ENCODE measurements at places on chromosomes 5 and 9.
A peak's percentile ranks its signal among the peaks of the same experiment; 100 is the strongest.

GRCh38 chr5:104297076-104297475 lies 734.5 kb upstream of the NUDT12 start:
- no peaks in the 10 kb centered on the region for H3K27me3 ChIP-seq
- no peaks in the 10 kb centered on the region for H3K36me3 ChIP-seq
- no peak for DNase-seq
- no peak overlapping the region for H3K4me3 ChIP-seq

GRCh38 chr9:115226152-115226551 lies 108.2 kb upstream of the TNC start:
- H3K4me1 ChIP-seq, result peaks cover 11% of the 10 kb centered on the region
- peak overlapping the region; percentile 67 for H3K27ac ChIP-seq
- DNase-seq, result no peak

DNA sequence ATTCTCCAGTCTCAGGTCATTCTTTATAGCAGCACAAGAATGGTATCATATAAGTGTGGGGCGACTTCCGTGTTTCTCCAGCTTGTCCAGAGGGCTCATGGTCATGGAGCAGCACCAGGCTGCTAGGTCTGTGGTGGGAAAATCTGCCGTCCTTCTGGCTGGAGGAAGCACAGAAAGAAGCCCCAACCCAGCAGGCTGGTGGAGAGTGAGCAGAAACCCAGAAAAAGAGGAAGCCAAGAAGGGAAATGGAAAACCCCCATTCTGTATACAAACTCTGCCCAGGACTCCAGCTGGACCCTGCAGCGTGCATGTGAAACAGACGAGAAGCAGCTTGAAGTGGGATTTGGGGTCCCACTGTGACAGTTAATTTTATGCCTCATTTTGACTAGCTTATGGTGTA lies 34.3 kb upstream of the OLFM1 start:
- H3K27ac ChIP-seq, result no peak overlapping the region
- no peaks in the 10 kb centered on the region for H3K36me3 ChIP-seq
- no peak overlapping the region for H3K4me3 ChIP-seq

- no peak overlapping the region for H3K4me3 ChIP-seq
- H3K4me1 ChIP-seq, result no peaks in the 10 kb centered on the region
- H3K27ac ChIP-seq, result no peak overlapping the region
- DNase-seq, result no peak
- H3K36me3 ChIP-seq, result no peaks in the 10 kb centered on the region
These were observed 112.0 kb downstream of the ADAMTS16 start for GRCh38 chr5:5252106-5252505.

DNA sequence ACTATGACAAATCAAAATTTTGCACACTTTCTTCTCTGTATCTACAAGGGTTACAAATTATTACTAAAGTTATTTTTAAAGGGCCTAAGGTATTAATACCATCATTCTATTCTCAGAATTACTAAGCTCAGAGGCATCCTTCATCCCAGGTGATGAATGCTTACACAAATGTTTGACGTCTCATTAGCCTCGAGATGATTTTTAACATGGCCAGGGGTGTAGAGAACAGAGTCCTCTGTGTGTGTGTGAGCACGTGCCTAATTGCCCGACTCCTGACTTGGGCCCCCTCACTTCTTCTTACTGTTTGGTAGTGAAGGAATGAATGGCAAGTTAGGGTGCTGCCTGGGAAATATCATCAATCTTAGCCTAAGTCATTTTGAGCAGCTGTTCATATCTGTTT lies 221.1 kb downstream of the ENC1 start:
- no peaks in the 10 kb centered on the region for H3K36me3 ChIP-seq
- H3K27ac ChIP-seq, result no peak overlapping the region
- H3K4me3 ChIP-seq, result no peak overlapping the region
- no peaks in the 10 kb centered on the region for H3K27me3 ChIP-seq
- no peak for DNase-seq

- H3K27ac ChIP-seq, result no peak overlapping the region
- no peak overlapping the region for H3K4me3 ChIP-seq
- no peak for DNase-seq
- H3K27me3 ChIP-seq, result no peaks in the 10 kb centered on the region
- H3K36me3 ChIP-seq, result no peaks in the 10 kb centered on the region
- H3K4me1 ChIP-seq, result no peaks in the 10 kb centered on the region
These were observed 14.5 kb downstream of the TBCA start for GRCh38 chr5:77761606-77762005.

DNA sequence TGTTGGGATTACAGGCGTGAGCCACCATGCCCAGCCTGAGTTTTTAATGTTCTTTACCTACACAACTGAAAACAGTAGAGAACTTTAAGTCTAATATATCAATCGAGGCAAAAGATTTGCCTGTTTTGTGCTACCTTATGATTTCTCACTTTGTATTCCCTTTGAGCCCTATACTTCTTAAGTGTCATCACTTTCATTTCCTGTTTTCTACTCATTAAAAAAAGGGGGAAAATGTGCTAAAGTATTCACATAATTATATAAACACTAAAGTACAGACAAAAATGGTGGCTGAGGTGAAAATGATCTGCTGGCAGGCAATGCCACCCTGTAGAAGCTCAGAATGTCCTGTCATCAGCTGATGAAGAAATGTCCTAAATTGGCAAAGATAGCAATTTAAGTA lies 23.6 kb downstream of the ATG10 start:
- no peak overlapping the region for H3K4me3 ChIP-seq
- no peaks in the 10 kb centered on the region for H3K4me1 ChIP-seq
- H3K27ac ChIP-seq, result no peak overlapping the region
- no peaks in the 10 kb centered on the region for H3K27me3 ChIP-seq
- DNase-seq, result no peak
- peaks cover 8% of the 10 kb centered on the region for H3K36me3 ChIP-seq

GRCh38 chr5:67030289-67031056 lies 166.1 kb downstream of the CD180 start:
- H3K27ac ChIP-seq, result no peak overlapping the region
- H3K4me1 ChIP-seq, result no peaks in the 10 kb centered on the region
- H3K4me3 ChIP-seq, result no peak overlapping the region
- H3K36me3 ChIP-seq, result no peaks in the 10 kb centered on the region
- no peak for DNase-seq

DNA sequence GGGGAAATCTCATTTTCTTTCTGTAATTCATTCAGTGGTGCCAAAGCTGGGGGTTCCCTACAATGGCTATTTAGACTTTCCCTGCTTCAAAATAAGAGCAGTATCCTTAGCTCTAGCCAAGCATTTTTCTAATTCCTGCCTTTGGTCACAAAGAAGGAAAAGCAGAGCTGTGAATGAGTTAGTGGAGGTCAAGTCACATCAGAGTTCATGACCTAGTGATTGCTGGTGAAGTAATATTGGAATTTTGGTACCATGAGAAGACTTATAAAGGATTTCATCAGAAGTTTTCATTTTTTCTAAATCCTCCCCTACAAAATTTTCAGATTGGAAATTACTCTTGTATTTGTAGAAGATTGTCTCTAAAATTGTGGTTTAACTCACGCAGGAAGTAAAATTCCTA lies 28.0 kb downstream of the DNAJC21 start:
- H3K4me1 ChIP-seq, result no peaks in the 10 kb centered on the region
- H3K36me3 ChIP-seq, result peaks cover 7% of the 10 kb centered on the region
- no peaks in the 10 kb centered on the region for H3K27me3 ChIP-seq

- H3K27me3 ChIP-seq, result no peaks in the 10 kb centered on the region
- no peaks in the 10 kb centered on the region for H3K36me3 ChIP-seq
- H3K27ac ChIP-seq, result no peak overlapping the region
- H3K4me3 ChIP-seq, result no peak overlapping the region
These were observed 72.8 kb upstream of the MTAP start for GRCh38 chr9:21729648-21730047.

DNA sequence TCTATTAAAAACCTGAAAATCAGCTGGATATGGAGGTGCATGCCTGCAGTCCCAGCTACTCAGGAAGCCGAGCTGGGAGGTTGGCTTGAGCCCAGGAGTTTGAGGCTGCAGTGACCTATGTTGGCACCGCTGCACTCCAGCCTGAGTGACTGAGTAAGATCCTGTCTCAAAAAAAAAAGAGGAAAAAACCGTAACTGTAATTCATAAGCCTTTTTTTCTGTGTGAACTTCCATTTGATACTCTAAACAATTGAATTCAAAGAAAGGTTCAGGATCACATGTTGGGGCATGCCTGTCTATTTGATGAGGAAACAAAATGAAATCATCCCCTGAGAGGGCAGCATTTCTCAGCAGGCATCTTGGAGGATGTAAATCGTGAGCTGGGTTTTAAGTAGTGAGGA lies 38.8 kb downstream of the ITGA2 start:
- DNase-seq, result no peak
- no peaks in the 10 kb centered on the region for H3K4me1 ChIP-seq
- no peak overlapping the region for H3K4me3 ChIP-seq
- no peak overlapping the region for H3K27ac ChIP-seq
- no peaks in the 10 kb centered on the region for H3K27me3 ChIP-seq

GRCh38 chr5:144549580-144549979 lies 378.9 kb downstream of the KCTD16 start:
- peak; percentile 50 for DNase-seq
- no peaks in the 10 kb centered on the region for H3K36me3 ChIP-seq
- H3K4me1 ChIP-seq, result no peaks in the 10 kb centered on the region
- H3K27me3 ChIP-seq, result no peaks in the 10 kb centered on the region

DNA sequence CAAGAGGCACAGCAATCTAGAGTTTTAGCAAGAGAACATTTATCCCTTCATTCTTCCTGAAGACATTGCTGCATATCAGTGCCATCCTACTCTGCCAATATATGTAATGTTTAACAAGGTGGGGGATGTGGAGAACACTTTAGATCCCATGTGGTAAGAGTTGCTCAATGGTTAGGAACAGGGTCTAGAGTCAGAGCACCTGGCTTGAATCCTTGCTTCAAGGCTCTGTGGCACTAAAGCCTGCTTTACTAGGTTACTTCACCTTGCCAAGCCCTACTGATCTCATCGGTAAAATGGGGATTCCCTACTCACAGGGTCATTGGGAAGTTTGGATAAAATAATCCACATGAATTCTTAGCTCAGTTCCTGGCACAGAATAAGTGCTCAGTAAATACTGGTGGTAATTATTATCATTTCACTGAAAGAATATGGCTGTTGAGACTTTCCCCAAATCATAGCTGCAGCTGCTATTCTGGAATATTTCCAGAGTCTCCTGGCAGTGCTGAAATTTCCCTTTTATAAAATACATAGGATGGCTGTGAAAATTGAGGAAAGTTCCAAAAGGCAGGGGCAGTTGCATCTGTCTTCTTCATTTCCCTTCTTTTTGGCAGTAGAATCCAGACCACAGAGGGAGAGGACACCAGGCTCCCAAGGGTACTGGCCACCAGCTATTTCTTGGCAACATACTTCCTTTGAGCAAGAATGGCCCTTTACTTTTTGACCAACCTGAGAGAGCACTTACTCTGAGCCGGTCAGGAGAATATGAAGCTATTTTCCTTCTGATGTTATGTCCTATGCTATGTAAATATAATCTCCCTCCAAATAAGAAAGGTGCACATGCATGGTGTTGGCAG lies 142.8 kb downstream of the PALM2AKAP2 start:
- no peaks in the 10 kb centered on the region for H3K36me3 ChIP-seq
- H3K4me3 ChIP-seq, result no peak overlapping the region
- no peaks in the 10 kb centered on the region for H3K4me1 ChIP-seq
- peak; percentile 55 for DNase-seq

GRCh38 chr5:163846512-163846911 lies 341.1 kb downstream of the MAT2B start:
- H3K4me3 ChIP-seq, result no peak overlapping the region
- no peaks in the 10 kb centered on the region for H3K36me3 ChIP-seq
- H3K4me1 ChIP-seq, result no peaks in the 10 kb centered on the region
- H3K27ac ChIP-seq, result no peak overlapping the region
- DNase-seq, result no peak

- no peaks in the 10 kb centered on the region for H3K27me3 ChIP-seq
- H3K4me3 ChIP-seq, result no peak overlapping the region
- DNase-seq, result no peak
- no peaks in the 10 kb centered on the region for H3K36me3 ChIP-seq
- no peak overlapping the region for H3K27ac ChIP-seq
These were observed 61.0 kb downstream of the CYSTM1 start for GRCh38 chr5:140235791-140236551.

- H3K27ac ChIP-seq, result no peak overlapping the region
- no peak for DNase-seq
- no peaks in the 10 kb centered on the region for H3K4me1 ChIP-seq
- H3K36me3 ChIP-seq, result no peaks in the 10 kb centered on the region
- H3K4me3 ChIP-seq, result no peak overlapping the region
These were observed 59.0 kb upstream of the DPYSL3 start for GRCh38 chr5:147568710-147569406.

- no peak for DNase-seq
- H3K36me3 ChIP-seq, result peaks cover under 1% of the 10 kb centered on the region
- H3K27ac ChIP-seq, result no peak overlapping the region
- no peak overlapping the region for H3K4me3 ChIP-seq
- H3K4me1 ChIP-seq, result peaks cover 55% of the 10 kb centered on the region
- H3K27me3 ChIP-seq, result no peaks in the 10 kb centered on the region
These were observed 165.5 kb downstream of the DAB2IP start for GRCh38 chr9:121816845-121817450.

GRCh38 chr9:129347316-129348120 lies 169.5 kb upstream of the IER5L start:
- peaks cover 29% of the 10 kb centered on the region for H3K4me1 ChIP-seq
- no peak for DNase-seq
- no peak overlapping the region for H3K27ac ChIP-seq
- no peak overlapping the region for H3K4me3 ChIP-seq

GRCh38 chr9:112049811-112050516 lies 125.1 kb downstream of the SUSD1 start:
- no peak overlapping the region for H3K4me3 ChIP-seq
- H3K27ac ChIP-seq, result no peak overlapping the region
- no peaks in the 10 kb centered on the region for H3K27me3 ChIP-seq

GRCh38 chr5:82922086-82922734 lies 155.0 kb downstream of the TMEM167A start:
- no peak overlapping the region for H3K27ac ChIP-seq
- H3K4me3 ChIP-seq, result no peak overlapping the region
- H3K27me3 ChIP-seq, result no peaks in the 10 kb centered on the region
- H3K36me3 ChIP-seq, result no peaks in the 10 kb centered on the region
- no peak for DNase-seq

GRCh38 chr5:178204935-178205748 lies 809 bp downstream of the HNRNPAB start:
- peak; percentile 57 for DNase-seq
- H3K4me1 ChIP-seq, result peaks cover 21% of the 10 kb centered on the region
- H3K27ac ChIP-seq, result peak overlapping the region; percentile 73

GRCh38 chr5:144368556-144368955 lies 197.9 kb downstream of the KCTD16 start:
- H3K36me3 ChIP-seq, result no peaks in the 10 kb centered on the region
- H3K4me1 ChIP-seq, result peaks cover 5% of the 10 kb centered on the region
- no peaks in the 10 kb centered on the region for H3K27me3 ChIP-seq
- no peak overlapping the region for H3K4me3 ChIP-seq
- no peak for DNase-seq

All from spinal cord (tissue), 10 donors.